ENCODE measurements at places on chromosomes 1 and 21. TPM values are rescaled to one million over a fixed set of nuclear protein-coding genes. Genes with fewer than 3 reads are reported as not detected.

GRCh38 chr1:98086156-98086555 lies 165.3 kb upstream of the DPYD start:
- no peak for DNase-seq

DNA sequence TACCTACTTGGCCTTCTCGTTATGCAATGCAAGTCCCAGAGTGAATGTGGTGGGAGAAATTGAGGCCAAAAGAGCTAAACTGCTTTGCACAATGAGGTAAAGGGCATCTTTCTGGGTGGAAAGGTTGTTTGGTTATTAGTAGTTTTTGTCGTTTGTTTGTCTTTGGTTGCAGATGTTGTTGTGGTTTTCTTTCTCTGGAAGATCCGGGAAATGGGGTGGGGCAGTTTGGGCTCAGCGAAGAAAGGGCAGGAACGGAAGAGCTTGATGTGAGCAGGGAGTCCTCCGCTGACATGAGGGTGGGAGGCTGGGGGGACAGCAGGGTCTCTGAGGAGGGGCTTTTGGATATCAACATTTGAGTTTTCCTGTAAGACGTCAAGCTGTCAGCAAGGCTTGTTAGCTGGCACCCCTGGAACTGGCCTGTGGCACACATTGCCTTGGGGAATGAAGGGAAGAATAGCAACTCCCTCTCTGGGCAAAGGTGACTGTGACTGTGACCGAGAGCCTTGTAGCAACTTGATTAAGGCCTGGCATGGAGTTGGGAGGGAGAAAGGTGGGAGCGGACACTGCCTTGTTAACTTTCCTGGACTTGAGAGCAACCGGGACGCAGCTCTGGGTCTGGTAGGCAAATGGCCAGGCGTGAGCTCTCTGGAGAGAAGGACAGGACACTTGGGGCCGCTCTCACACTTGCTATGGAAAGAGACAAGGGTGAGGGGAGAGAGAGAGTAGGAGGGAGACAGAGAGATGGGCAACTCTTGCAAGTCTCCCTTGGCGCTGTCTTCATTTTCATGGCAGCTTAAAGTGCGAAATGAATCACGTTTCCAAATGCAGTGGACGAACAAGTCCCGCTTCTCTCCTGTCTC lies 15.4 kb upstream of the OPRD1 start:
- no peak for DNase-seq

DNA sequence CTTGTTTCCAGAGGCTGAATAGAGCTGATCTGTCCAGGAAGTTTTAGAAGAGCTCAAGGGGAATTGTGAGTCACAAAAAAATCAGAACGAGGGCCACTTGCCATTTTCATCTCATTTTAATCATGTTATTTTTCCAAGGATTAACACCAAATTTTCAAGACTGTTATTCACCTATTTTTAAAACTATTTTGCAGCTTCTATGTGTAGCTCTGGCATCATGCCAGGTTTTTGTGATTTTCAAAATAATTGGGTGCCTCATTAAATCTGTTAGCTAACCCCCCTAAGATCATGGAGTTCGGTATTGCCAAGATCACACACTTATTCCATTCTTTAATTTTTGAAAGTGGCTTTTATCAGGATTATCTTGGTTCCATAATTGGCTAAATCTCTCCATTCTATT lies 90.9 kb downstream of the RGS7 start:
- DNase-seq: no peak

- no peak for DNase-seq
Observed at GRCh38 chr1:29826646-29827045, 590.3 kb downstream of the PTPRU start.

DNA sequence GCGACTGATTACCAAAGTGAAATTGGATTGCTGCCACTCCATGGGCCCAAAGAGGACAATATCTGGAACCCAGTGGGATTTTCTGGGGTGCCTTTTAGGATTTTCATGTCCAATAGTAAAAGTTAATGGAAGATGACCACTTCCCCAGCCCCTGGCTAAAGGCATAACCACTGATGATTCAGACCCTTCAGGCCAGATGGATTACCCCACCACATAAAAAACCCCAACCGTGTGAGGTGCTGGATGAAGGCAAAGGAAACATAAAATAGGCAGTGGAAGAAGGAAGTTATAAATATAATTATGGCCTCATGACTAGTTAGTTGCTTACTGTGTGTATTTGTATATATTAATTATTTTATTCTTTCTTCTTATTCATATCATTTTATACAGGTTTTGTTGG lies 40.2 kb upstream of the IL10 start:
- DNase-seq: no peak

- DNase-seq: no peak
Observed at GRCh38 chr1:200899015-200899386, 4.3 kb downstream of the INAVA start.

Gene A3GALT2
- total RNA-seq: not detected

Gene NECTIN4
- 0.08 TPM for total RNA-seq

Gene PLA2G2C
- not detected for total RNA-seq
